ENCODE measurements at places on chromosomes 12 and 14.

- no peak for DNase-seq
These were observed 32.9 kb upstream of the IGF1 start for GRCh38 chr12:102513272-102513671.

DNA sequence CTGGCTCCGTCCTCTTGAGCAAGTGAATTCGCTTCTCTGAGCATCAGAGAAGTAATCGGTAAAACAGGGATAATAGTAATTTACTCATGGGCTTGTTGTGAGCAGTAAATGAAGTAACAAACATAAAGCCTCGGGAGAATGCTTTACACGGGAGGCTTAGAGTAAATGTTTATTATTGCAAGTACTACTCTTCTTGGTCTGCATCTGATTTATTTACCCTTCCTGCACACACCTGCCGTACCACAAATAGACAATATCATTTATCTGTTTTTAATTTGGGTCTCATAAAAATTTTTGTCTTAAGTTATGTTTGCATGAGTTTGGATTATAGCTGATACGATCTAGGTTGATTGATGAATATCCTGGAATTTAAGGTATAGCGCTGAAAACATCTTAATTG lies 7.8 kb upstream of the COL2A1 start:
- DNase-seq = no peak

DNA sequence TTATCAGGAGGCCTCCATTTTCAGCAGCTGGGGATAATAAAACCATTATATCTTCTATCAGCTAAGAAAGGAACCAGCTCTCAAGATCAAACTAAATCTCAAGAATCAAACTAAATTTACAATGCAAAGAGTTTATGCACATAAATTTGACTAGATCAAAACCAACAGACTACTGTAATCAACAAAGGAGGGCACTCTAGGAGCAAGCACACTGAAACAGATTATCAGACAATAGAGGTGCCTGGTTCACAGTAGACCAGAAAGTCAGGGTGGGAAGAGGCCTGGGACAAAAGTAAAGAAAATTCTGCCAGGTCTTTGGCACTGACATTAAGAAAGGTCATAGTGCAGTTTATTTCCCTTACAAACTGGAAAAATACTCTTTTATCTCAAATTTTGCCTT lies 61.0 kb downstream of the HECTD4 start:
- DNase-seq = no peak

- DNase-seq = peak; percentile 84
These were observed 101.3 kb downstream of the CACNA1C start for GRCh38 chr12:2154050-2154449.

- no peak for DNase-seq
These were observed 74.2 kb downstream of the DENND5B start for GRCh38 chr12:31516702-31517101.

DNA sequence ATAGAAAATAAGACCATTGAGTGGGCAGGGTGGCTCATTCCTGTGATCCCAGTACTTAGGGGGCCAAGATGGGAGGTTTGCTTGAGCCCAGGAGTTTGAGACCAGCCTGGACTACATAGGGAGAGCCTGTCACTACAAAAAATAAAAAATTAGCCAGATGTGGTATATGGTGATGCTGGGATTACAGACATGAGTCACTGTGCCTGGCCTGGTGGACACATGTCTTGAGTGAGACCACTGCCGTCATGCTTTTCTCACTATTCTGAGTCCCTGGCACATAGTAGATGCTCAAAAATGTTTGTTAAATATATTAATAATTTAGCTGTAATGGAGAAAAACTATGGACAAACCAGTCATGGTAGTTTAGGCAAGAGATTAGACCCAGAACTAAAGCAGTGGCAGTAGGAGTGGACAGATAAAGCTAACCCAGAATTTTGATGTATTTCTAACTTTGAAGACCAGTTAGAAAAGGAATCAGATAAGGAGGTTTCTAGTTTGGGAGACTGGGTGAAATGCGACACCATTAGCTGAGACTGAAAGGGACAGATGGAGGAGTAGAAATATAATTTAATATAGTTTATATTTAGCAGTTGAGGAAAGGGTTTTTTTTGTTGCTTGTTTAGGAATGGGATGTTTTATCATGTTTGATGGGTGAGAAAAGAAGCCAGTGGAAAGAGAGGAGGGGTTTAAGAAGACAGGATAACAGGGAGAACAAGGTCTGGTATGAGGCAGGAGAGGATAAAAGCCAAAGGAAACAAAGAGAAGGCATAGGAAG lies 7.4 kb upstream of the PTGES3 start:
- DNase-seq = peak; percentile 43

- DNase-seq = peak; percentile 27
These were observed 6.2 kb upstream of the OAS1 start for GRCh38 chr12:112900298-112901145.

- no peak for DNase-seq
These were observed 14.4 kb downstream of the FGD6 start for GRCh38 chr12:95202691-95203486.

DNA sequence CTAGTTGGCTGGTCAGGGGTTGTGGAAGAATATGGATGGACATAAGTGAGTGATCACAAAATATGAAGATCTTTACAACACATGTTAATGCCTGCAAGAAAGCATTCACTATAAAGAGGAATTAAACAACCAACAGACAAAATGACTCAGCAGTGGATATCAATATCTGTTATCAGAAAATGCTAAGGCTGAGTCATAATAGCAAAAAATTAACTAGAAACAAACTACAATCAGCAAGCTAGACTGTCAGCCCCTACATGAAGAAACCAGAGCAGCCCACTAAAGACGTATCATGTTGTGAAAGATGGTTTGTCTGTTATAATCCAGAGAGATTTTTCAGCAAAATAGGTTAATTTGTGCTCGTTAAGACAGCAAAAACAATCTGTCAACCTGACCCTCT lies 472.9 kb downstream of the NELL2 start:
- no peak for DNase-seq

DNA sequence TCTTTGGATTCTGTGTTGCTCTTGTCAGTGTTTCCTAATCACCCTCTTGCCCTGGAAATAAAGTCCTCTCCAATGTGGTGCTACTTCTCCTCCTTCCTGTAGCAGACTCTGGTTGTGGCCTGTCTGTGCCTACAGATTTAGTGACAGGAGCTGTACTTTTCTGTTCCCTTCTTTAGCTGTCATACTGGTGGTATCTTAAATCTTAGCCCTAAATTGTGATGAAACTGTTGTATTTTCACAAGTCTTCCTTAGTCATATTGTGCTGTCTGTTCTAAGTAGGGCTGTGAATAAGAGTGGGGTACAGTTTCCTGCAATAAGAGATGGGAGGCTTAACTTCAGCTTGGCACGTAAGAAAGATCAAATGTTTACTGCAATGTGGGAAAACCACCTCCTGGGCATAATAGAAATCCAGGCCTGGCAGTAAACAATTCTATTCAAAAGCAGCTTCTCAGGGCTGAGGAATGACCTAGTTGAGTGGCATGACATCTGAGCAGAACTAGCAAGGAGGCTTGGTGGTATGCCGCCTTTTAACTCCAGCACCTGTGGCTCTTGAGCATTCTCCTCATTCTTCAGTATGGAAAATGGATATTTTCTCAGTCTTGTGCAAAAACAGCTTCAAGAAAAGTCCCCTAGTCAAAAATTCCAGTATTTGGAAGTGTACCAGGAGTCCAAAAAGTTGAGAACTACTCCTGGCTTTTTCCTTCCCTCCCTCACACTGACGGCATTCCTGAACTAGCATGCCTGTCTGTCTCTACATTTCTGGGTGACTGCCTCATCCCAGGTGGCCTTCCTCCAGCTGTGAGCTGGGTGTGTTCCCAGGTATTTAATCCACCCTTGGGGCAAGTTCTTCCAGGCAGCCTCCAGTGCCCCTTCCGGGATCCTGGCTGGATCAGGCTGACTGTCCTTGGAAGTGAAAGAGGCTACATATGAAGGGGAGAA lies 19.5 kb downstream of the ANO6 start:
- peak; percentile 50 for DNase-seq

GRCh38 chr14:21467616-21468015 lies 9.1 kb downstream of the RAB2B start:
- peak; percentile 98 for DNase-seq

GRCh38 chr12:106145539-106146447 lies 7.0 kb upstream of the NUAK1 start:
- peak; percentile 72 for DNase-seq

- DNase-seq = no peak
These were observed 16.1 kb downstream of the PPHLN1 start for GRCh38 chr12:42342028-42342427.

DNA sequence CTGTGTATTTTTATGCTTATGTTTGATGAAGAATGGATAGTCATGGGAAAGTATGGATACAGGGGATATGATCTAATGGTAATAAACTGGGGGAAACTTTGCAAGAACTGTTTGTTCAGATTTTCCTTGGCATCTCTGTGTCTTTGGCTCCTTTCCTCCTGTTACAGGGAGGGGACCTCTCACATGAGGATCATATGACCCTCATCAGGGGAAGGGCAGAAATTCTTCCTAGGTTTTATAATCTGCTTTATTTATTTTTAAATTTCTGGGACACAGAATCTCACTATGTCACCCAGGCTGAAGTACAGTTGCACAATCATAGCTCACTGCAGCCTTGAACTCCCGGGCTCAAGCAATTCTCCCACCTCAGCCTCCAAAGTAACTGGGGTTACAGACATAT lies 526.5 kb downstream of the CCER1 start:
- no peak for DNase-seq

DNA sequence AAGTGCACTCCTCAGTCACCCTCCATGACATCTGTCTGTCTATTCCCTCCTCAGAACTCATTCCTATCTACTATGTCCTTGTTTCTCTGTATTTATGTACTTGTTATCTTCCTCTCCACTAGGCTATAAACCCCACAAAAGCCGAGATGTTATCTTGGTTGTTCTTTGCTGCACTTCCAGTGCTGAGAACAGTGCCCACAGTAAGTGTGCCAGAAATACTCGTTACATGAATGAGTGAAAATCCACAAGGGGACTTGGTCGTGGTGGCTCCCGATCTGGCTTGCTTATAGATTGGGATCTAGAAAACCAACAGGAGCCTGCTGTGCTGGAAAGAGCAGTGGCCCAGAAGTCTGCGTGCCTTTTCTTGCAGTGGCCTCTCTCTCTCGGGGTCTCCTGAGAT lies 111.9 kb upstream of the PRMT8 start:
- DNase-seq = no peak

- DNase-seq = no peak
These were observed 486.2 kb downstream of the DIO2 start for GRCh38 chr14:79724934-79725717.

DNA sequence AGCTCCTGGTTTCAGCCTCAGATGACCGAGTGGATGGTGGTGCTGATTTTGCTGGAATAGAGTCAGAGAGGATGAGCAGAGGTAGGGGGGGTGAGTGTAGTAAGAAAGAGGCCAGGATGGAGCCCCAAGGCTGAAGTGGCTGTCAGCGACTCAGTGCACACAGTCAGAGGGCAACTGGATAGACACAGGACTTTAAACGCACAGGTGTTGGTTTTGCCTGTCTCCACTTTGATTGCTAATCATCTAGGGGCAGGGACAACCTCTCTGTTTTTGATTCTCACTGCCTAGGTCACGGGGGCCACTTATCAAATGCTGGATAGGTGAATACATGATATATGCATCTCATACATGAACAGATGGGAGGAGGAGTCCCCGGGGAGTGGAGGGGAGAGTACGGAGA lies 99.5 kb downstream of the EGLN3 start:
- no peak for DNase-seq

DNA sequence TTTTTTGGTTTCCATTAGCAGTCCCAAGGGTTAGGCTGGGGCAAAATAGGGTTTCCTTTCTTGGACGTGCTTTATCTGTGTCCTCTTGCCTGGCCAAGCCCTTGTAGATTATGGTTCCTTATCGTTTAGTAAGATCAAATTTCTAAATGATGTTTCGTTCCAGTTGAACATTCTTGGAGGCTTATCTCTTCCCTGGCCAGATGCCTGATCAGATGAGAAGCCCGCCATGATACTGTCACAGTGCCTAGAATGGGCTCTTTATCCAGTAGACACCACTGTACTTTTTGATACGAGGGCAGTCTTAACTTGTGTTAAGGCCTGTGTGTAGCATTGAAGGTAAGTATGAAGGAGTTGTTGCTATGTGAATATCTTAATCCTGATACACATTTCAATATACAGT lies 76.1 kb upstream of the TMEM263 start:
- no peak for DNase-seq

DNA sequence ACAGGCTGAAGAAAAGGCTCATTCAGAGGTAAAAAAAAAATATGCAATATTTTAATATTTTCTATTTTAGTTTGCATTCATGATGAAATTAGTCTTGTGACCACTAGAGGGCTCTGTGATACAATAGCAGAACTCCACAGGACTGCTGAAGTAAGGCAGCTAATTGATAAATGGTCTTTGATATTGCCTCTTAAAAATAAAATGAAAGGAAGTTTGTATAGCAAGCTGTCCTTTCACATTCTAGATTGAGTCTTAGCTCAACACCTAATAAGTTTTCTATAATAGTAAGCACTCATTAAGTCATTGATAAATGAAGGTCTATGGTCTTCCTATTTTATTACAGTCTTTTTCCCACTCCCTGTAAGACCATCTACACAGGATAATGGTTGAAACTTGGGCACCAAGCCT lies 315.7 kb downstream of the NAV3 start:
- DNase-seq = peak; percentile 39

DNA sequence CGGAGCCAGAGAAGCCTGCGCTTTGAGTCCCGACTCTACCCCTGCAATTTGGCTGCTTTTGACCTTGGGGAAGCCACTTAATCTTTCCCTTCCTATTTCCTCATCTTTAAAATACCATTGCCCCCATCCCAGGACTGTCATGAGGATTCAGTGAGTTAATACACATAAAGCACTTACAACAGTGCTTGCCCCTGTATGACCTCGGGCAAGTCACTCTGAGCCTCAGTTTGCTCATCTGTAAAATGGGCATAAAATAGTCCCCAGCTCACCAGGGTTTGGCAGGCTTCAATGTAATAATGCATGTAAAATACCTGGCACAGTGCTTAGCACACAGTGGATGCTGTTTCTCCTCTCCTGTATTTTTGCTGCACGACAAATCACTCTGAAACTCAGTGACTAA lies 278.7 kb upstream of the PWP1 start:
- no peak for DNase-seq

- no peak for DNase-seq
These were observed 147.9 kb upstream of the STXBP6 start for GRCh38 chr14:25197885-25198284.

DNA sequence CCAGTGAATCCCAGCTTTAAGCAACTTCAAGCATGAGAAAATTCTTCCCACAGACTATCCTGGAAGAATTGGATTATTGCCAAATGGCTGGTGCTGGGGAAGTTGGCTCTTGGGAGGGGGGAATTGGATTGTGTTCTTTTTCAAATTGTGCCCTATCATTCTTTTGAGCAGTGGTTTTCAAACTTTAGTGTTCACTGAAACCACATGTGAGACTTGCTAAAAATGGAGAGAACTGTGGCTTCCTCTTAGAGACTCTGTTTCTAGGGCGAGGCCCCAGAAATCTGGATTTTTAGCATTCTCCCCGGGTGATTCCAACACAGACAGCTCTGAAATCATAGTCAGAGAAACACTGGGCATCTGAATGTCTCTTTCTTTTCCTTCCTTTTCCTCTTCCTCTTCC lies 14.3 kb upstream of the OTUB2 start:
- DNase-seq = peak; percentile 50

Measured in fibroblast of skin of back (primary cell).